ENCODE measurements at places on chromosomes 12 and 14.

GRCh38 chr12:116695464-116695725 lies 42.5 kb downstream of the SPRING1 start:
- no peak for DNase-seq

- DNase-seq = no peak
Measured at GRCh38 chr14:103273745-103274615, 60.1 kb upstream of the EIF5 start.

DNA sequence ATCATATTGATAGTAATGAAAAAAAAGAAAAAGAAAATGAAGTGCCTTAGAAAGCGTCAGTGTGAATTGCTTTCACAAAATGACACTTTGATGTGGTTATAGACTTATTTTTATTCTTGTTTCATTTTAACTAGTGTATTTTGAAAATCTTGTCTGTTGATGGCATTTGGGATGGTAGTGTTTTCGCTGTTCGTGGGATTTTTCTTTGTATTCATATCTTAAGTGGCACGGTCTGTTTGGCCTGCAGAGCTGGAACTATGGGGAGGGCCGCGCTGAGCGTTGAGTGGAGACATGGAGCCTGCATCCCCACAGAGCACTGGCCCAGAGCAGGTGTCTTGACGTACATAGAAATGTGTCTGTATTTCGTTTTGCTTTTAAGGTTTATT lies 61.6 kb downstream of the WDR20 start:
- no peak for DNase-seq

- DNase-seq = no peak
Measured at GRCh38 chr12:60494244-60494643, 898.4 kb downstream of the SLC16A7 start.

DNA sequence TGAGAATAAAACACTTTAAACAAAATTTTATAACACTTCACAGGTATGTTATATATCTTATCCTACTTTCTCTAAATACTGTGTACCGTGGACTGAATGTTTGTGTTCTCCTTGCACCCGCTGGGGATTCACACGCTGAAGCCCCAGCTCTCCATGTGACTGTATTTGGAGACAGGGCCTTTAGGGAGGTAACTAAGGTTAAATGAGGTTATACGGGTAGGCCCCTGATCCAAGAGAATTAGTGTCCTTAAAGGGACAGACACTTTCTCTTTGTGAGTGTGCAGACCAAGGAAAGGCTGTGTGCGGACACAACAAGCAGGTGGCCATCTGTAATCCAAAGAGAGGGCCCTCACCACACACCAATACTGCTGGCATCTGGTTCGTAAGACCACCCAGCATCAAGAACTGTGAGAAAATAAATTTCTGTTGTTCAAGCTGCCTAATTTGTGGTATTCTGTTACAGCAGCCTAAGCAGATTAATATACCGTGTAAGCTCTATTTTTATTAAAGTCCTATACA lies 70.1 kb upstream of the TTC7B start:
- no peak for DNase-seq

DNA sequence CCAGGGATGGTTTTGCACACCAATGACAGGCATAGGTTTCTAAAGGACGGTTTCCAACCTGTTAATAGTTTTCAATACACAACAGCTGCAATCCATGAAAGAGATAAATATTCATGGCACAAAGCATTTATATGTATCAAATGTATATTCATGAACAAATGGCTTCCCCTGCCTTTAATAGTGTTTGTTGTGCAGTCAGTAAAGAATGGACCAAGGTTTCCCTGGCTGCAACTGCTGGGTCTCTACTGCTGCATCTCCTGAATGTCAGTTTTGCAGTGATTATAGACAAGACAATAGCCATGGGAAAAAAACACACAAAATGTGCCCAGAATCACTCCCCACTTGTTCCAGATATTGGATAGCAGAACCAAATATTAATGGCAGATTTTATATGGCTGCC lies 284.1 kb downstream of the BTG1 start:
- DNase-seq = no peak

- no peak for DNase-seq
Measured at GRCh38 chr12:77357655-77358054, 292.3 kb upstream of the E2F7 start.

GRCh38 chr12:120353556-120354317 lies 15.2 kb downstream of the MSI1 start:
- no peak for DNase-seq

DNA sequence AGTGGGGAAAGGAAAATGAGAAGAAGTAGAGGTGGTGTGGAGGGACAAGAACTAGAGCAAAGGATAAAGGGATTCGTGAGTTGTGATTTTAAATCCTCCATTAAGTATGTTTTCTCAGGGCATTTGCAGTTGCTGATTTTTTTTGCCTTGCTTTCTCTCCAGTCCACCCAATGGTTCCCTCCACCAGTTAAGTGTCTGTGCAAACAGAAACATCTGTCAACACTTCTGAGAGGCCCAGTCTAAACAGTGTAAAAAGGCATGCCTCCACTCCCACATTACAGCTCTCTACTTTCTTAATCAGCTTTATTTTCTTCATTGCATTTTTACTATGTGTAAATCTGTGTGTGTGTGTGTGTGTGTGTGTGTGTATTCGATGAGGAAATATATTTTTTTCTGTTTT lies 141.2 kb downstream of the PPFIA2 start:
- DNase-seq = no peak

GRCh38 chr12:3218228-3219171 lies 141.3 kb downstream of the TSPAN9 start:
- DNase-seq = peak; percentile 95

DNA sequence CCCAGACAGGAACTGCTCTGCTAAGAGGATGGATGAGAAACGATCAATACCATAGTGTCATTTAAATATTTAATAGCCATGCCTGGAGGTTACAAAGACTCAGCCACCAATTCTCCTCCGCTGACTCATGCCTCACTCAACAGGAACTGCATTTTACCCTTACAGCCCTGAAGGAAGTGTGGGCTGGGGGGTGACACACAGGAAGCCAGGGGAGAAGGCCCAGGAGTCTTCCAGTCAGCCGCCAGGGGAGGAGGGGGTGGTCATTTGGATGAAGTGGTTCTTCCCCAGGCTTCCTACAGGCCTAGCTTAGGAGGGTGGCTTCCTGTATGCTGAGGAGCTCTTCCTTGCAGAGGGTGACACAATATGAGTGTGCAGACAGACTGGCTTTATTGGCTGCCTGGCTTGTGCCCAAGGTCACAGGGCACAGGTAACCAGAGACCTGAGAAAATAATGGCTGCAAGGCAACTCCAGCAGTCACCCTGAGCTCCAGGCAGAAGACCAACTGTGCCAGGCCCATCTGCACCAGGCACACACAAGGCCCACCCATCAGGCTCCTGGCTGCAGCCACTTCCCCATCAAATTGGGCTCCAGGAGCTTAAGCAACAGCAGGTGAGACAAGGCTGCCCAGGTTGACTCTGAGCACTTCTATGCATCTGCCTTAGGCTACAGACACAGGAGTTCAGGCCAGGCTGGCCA lies 30.6 kb upstream of the RPLP0 start:
- DNase-seq = peak; percentile 89

GRCh38 chr14:103593577-103593976 lies 30.8 kb downstream of the COA8 start:
- no peak for DNase-seq

DNA sequence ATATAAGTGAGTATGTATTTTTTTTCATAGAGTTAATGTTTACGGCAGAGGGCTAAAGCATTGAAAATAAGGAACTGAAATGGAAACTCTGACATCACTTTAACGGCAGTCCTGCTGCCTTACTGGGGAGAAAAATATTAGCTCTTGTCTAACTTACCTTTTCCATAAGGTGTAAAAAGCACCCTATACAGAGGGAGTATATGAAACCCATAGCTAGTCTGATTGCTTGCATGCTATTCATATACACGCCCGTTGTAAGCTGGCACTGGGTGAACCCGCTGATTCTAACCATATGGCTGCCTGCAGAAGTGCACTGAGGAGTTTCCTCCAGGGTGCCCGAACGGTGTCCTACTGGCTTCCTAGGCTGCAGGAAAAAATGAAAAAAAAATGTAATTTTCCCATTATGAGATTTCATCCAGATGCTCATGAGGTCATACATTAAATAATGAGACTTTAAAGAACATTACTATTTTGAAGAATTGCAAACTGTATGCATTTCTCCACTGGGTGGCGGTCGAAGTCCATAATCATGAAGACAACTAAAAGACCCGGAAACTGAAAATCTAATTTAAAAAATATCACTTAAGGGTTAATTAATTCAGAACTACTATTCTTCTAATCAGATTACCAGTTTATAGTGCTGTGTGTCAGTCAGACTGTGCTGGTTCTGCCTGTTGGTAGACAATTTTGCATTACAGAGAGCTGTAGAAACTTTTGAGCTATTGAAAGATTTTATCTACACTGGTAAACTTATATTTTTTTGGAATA lies 144.7 kb downstream of the ALX1 start:
- no peak for DNase-seq

All from aorta (tissue), 5 donors.